ENCODE measurements at places on chromosomes 2 and 18.

- DNase-seq, result no peak
These were observed 51.1 kb downstream of the POLR1A start for GRCh38 chr2:86054535-86055082.

- no peak for DNase-seq
These were observed 8.0 kb upstream of the SESTD1 start for GRCh38 chr2:179272406-179273192.

- DNase-seq, result no peak
These were observed 143.2 kb downstream of the MEIS1 start for GRCh38 chr2:66578054-66578686.

GRCh38 chr2:44351088-44351487 is 10.2 kb downstream of the PREPL start:
- no peak for DNase-seq

DNA sequence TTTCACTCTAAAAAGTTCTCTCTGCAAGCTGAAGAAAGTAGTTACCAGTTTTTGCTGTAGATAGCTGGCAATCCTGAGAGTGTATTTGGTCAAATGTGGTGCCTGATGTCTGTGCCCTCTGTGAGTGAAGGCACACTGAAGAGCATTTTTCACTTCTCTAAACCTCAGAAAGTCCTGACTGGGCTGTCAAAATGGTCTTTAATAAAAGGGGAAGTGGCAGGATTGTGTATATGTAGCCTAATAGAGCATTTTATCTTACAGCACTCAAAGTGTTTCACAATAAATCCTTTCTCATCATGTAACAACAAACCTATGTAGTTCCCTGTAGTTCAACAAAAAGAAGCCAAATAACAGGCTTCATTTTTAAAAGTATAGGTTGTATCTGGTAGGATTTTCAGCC is 1552.3 kb upstream of the SLC39A10 start:
- DNase-seq, result no peak

DNA sequence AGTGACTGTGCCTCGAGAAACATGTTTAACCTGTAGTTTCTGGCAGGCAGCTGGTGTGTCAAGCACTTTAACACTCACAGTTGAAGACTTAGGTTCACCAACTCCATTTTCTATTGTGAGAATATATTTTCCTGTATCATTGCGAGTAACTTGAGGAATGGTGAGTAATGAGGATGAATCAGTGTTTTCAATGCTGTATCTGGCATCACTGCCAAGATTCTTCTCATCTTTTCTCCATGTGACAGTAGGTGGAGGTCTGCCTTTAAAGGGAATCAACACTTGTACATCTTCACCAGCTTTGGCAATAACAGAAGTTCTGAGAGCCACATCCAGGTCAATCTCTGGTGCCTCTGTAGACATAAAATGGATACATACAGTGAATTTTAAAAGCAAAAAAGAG is 72.8 kb downstream of the PLEKHA3 start:
- DNase-seq, result no peak

DNA sequence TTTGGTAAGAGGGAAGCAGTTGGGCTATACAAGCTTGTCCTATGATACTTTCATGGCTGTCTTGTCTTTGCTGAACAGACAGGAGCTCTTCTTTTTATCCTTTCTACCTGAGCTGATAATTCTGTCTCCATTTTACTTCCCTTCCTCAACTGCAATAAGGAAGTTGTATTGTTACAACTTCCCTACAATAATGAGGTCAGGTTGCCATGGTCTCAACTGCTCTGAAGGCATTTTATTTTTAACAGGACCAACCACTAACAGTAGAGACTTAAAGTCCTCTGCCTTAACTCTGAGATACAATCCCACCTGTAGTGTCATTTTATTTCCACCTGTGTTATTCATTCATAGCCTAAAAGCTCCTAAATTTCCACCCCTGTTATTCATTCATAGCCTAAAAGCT is 118.6 kb upstream of the PGAP1 start:
- DNase-seq, result no peak
